ENCODE measurements at places on chromosomes 16 and 17.

DNA sequence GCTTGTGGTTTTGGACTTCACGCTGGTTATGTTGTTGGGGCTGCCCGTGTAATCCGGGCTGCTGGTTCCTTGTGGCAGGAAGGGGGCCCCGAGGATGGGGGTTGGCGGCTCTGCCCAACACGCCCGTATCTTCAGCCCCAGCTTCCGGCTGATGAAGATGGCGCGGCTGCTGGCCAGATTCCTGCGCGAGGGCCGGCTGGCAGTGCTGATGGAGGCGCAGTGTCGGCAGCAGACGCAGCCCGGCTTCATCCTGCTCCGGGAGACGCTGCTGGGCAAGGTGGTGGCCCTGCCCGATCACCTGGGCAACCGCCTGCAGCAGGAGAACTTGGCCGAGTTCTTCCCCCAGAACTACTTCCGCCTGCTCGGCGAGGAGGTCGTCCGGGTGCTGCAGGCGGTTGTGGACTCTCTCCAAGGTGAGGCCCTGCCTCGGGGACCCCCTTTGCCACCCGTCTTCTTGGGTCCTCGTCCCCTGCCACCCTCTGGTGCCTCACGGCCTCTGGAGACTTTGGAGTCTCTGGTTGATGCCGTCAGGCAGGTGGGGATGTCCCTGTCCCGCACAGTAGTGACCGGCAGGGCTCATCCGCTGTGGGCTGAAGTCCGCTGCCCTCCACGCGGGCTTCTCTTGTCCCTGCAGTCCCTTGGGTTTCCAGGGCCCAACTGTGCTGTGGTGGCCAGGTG, 2.2 kb downstream of the TELO2 start:
- no peak for DNase-seq

GRCh38 chr17:82217120-82217529, 4.5 kb upstream of the CCDC57 start:
- no peak for DNase-seq

DNA sequence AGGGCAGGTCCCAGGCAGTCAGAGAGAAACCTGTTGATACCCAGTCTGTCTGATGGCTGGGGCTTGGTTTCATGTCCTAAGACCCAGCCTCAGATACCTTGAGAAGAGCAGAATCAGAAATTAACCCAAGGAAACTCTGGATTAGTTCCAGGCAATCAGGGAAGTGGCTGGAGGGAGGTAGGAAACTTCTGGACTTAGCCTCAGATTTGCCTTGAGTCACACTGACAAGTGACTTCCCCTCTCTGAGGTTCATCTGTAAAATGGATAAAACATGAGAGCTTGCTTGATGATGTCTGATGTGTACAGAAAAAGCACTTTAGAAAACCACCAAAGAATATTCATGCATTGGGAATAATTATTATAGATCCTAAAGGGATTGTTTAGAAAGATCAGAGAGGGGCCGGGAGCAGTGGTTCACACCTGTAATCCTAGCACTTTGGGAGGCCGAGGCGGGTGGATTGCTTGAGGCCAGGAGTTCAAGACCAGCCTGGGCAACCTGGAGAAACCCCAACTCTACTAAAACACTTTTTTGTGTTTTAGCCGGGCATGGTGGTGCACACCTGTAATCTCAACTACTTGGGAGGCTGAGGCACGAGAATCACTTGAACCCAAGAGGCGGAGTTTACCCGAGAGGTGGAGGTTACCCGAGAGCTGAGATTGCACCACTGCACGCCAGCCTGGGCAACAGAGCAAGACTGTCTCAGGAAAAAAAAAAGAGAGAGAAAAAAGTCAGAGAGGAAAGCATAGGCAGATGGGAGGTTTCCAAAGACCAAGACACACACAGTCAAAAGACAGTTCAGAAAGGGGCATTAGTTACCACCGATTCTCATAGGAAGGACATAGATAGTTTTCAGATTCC, 3.8 kb downstream of the CIITA start:
- no peak for DNase-seq

GRCh38 chr17:31598921-31599571, 207.6 kb downstream of the RAB11FIP4 start:
- no peak for DNase-seq

DNA sequence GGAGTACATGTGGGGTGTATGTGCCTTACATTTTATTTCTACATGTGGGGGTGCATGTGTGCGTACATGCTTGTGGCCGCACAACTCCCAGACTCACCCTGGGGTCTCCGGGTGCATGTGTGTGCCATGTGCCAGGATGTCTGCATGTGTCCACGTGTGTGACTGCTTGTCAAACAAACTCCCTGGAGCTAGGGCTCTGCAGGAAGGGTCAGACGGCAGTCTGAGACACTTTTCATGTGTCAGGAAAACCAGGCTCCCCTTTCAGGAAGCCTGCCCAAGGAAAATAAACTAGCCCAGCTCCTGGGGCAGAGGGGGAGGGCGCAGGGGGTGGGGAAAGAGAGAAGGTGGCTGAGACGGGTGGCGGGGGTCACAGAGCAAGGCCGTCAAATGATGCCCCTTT, 44.7 kb downstream of the FZD2 start:
- DNase-seq = no peak

- no peak for DNase-seq
Measured at GRCh38 chr17:62566996-62567578, 60.4 kb upstream of the MRC2 start.

DNA sequence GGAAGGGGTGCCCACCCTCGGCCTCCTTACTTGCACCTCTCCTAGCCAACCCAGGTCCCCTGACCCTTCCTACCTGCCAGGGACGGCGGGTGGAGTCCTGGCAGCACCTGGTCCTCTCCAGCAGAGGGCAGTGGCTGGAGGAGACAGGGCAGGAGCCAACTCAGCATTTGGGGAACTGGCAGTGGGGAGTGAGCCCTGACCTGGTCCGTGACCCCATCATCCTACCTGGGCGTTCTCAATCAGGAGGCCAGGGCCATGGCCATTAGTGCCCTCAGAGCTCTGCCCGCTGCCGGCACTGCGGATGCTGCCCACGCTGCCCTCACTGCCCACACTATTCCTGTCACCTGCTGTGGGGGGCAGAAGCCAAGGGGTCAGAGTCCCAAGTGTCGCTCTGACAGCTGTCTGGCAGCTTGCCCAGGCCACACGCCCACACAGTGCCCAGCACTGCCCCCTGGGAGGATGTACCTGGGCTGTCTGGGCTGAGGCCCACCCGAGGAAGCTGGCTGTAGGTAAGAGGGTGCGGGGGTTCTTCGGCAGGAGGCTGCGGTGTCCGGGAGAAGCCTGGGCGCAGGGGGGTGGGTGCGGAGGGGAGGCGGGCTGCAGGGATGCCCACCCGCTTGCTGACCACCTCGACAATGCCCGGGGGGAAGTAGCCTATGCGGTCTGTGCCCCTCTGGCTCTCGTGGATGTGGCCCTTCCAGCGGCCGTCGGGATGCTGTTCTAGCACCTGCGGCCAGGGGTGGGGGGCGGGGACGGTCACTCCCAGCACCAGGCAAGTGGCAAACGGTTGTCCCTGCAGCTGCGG, 10.8 kb downstream of the CASKIN2 start:
- no peak for DNase-seq

DNA sequence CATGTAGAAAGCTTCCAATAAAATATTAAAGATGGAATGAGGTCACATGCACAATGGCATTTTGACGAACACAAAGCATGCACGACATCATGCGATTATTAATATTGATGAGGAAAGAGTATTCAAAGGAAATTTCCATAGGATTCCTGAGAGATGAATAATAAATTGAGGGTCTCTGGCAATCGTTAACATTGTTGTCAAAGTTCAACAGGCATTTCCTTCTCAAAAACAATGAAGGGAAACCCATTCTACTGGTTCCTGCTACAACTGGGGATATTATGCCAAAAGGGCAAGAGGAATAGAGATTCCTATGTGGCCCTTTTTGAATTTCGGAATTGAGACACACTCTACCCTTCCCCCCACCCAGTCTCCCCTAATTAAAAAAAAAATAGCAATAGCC, 128.3 kb upstream of the NUDT7 start:
- no peak for DNase-seq

GRCh38 chr16:78331731-78332130, 232.3 kb downstream of the WWOX start:
- DNase-seq = no peak

DNA sequence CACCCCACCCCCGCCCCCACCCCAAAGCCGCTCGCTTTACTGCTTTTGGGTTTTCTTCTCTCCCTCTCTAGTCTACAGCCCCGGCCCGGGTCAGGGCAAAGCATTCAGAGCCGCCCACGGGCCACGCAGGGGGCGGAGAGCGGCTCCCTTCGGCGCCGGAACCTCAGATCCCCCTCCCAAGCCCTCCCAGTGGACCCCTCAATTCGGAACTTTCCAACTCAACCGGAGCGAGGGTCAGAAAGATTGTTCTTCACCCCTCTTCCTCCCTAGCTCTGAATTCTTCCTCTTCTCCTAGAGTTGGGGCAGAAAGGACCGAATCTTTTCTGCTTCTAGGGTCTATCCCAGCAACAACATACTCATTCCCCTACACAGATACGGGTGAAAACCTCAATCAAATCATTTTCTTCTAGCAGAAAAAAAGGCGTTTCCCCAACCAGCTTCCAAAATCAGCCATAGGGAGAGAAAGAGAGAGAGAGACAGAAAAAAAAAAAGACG, 1.0 kb downstream of the HOXB2 start:
- no peak for DNase-seq

- no peak for DNase-seq
Measured at GRCh38 chr16:77946823-77947222, 75.5 kb upstream of the CLEC3A start.

All from fibroblast of skin of left quadriceps (primary cell).